ENCODE measurements at places on chromosomes 1 and 21. TPM values are rescaled to one million over a fixed set of nuclear protein-coding genes. Genes with fewer than 3 reads are reported as not detected.

The TMPRSS3 gene
- total RNA-seq, result 2.1 TPM

The SCCPDH gene
- 34.0 TPM for total RNA-seq

The TRPM2 gene
- total RNA-seq, result 13.1 TPM

The C1orf174 gene
- 19.3 TPM for total RNA-seq

The SLC2A5 gene
- total RNA-seq, result 2.8 TPM

The ZNF697 gene
- total RNA-seq, result 22.2 TPM

The SMCP gene
- not detected for total RNA-seq

The FRRS1 gene
- 11.3 TPM for total RNA-seq

The CITED4 gene
- total RNA-seq, result 7.4 TPM

The SPRR2G gene
- not detected for total RNA-seq

The DYNLT5 gene
- total RNA-seq, result 11.1 TPM

The FAM72A gene
- 5.6 TPM for total RNA-seq

The TAS1R3 gene
- 1.3 TPM for total RNA-seq

The GFI1 gene
- 2.2 TPM for total RNA-seq

The MSH4 gene
- total RNA-seq, result 0.34 TPM

The NR1I3 gene
- not detected for total RNA-seq

The FMO1 gene
- total RNA-seq, result 3.7 TPM

All from lung (tissue), 17 donors.